ENCODE measurements at places on chromosomes 1 and 21. TPM values are rescaled to one million over a fixed set of nuclear protein-coding genes. Genes with fewer than 3 reads are reported as not detected.

The ANGPTL3 gene
- total RNA-seq, result not detected

The NTMT2 gene
- total RNA-seq, result not detected

The LZIC gene
- total RNA-seq, result 8.7 TPM

DNA sequence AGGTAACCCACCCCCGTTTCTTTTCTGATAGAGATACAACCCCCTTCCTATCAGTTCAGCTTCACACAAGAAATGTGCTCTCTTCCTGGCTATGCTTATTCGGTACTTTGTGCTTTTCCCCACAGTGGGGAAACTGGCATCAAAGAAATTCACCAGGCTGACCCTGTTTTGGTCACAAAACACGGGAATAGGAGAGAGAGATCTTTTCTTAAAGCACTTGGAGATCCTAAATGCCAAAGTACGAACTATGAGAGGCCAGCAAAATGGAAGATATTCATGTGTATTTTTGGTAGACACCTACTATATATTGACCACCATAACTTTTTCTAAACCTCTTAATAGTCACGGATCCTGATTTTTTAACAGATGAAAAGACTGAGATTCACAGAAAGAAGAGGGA, 30.0 kb downstream of the SLC30A10 start:
- DNase-seq, result no peak

DNA sequence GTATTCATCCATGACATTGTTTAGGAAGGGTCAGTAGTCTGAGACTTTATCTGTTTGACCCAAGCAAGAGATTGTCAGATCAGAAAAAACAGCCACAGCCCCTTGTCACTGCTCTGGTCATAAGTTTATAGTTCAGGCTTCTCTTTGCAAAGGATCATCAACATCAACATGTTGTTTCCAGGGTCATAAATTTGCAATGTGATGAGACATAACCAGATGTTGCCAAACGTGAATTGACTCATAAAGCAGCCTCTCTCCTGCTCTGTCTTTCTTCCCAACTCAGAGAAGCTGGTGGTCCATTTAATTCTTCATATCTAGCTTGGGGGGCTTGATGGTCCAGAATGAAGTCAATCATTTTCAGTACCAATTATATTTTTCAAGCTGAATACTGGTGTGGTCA, 507.2 kb upstream of the PBX1 start:
- no peak for DNase-seq

GRCh38 chr1:19484338-19484797, 971 bp downstream of the CAPZB start:
- DNase-seq, result peak; percentile 35

The BEND5 gene
- total RNA-seq, result not detected

DNA sequence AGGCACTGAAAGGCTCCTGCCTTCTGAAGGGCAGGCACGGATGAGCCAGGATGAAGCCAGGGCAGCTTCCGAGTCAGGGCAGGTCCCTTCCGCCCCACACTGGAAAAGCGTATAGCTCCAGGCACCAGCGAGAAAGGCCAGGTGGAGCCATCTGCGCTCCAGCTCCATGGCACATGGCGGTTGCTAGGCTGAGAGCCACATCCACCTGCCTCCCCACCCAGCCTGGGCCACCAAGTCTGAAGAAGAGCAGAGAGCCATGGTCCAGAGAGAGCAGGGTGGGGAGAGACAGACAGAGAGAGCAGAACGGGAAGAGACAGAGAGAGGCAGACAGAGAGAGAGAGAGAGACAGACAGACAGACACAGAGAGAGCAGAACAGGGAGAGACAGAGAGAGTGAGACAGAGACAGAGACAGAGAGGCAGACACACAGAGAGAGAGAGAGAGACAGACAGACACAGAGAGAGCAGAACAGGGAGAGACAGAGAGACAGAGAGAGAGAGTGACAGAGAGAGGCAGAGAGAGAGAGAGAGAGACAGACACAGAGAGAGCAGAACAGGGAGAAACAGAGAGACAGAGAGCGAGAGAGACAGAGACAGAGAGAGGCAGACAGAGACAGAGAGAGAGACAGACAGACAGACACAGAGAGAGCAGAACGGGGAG, 5.2 kb downstream of the FNDC10 start:
- peak; percentile 42 for DNase-seq

DNA sequence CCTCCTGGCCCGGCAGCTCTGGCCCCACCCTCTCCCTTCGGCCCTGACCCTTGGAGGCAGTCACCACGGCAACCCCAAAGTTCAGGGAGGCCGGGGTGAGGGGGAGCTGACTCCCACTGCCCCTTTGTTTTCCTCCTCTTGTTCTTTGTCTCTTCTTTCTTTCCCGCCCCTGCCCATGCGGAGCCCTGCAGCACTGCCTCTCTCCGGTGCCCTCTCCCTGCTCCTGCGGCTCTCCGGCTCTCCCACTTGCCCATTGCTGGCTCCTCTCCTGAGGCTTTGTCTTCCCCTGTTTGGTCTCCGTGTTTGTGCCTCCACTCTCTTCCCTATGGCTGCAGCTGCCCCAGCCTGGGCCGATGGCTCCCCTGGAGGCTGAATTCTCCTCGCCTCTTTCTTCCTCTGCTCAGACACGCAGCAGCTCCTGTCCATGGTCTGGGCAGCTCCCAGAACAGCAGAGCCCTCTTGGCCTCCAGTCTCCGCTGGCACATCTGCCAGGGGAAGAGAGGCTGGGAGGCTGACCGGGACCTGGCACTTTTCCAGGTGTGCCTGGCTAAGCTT, 5.8 kb downstream of the CELSR2 start:
- no peak for DNase-seq

GRCh38 chr1:237166086-237166485, 124.1 kb downstream of the RYR2 start:
- DNase-seq, result no peak

DNA sequence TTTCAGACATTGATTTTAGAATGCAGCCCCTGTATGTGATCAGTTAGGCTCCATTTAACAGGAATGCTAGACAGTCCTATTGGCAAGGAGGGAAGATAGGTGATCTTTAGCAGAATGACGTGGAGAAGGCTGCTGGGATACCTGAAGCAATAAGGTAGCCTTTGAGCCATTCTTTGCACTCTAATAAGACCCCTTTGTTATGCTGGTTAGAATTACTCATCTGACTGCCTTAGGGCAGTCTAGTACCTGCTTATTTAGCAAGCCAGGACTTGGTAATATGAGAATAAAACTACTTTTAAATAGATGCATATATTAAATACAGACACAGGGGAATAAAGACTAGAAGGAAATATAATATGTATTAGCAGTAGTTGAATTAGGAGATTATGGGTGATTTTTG, 29.1 kb downstream of the NGF start:
- DNase-seq, result no peak

- no peak for DNase-seq
These were observed 38.3 kb downstream of the NCF2 start for GRCh38 chr1:183551924-183552323.

DNA sequence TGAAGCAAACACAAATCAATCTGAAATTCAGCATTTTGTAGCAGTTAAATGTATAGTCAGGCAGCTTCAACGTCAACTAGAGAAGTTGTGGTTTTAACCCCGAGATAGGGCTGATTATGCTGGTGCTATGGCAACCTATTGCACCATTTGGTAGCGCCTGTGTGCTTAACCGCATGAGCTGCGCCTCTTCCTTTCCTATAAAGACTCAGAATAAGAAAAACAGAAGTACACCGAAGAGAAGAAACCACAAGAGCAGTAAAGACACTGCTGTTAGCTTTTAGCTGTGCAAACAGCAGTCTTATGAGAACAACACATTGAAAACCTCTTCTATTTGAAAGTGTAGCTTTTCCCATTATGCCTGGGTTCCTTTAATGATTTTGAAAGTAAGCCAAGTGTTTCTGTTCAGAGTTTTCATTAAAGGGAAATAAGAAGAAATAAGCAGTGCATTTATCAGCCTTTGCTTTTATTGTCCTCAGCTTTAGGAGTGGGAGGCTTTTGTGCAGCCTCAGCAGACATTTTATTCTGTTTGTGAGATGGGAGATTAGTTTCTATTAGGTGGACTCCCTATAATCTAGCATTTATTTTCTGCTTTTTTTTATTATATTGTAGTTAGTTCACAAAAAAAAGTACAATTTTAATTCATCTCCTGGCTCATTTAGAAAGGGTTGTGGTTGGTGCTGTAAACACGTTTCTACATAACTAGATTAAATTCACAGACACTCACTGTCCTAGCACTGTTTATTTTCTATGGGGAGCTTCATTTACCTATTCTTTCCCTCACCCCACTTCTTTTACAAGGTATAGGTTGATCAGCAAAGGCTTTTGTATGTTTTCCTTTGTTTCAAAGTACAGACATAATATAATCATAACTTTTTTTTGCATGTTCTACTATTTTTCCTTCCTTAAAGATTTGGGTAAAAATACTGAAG, 43.3 kb downstream of the PTPRC start:
- peak; percentile 92 for DNase-seq

The TLR5 gene
- 0.38 TPM for total RNA-seq

- DNase-seq, result no peak
These were observed 471 bp downstream of the POLR3C start for GRCh38 chr1:145824499-145824842.

The NUAK2 gene
- total RNA-seq, result 2.4 TPM

- no peak for DNase-seq
These were observed 46.0 kb upstream of the PLA2G4A start for GRCh38 chr1:186782791-186783190.

DNA sequence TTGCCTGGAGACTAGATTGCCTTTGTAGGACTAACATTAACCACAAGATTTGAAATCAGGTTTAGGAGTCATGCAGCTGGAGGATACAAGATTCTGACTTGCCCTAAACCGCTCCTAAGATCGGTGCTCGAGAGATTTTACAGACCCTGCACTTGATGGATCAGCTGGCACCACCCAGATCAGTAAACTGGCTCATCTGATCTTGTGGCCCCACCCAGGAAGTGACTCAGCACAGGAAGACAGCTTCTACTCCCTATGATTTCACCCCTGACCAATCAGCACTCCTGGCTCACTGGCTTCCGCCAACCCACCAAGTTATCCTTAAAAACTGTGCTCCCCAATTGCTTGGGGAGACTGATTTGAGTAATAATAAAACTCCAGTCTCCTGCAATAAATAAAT, 876 bp upstream of the CATSPERE start:
- peak; percentile 17 for DNase-seq

GRCh38 chr21:46161633-46162592, 6.5 kb upstream of the FTCD start:
- DNase-seq, result no peak

The ALX3 gene
- not detected for total RNA-seq
